ENCODE measurements at places on chromosomes 1 and 21.

GRCh38 chr1:27990920-27991537, 31.3 kb downstream of the XKR8 start:
- no peak for DNase-seq

- DNase-seq = no peak
Measured at GRCh38 chr1:27970401-27970800, 10.6 kb downstream of the XKR8 start.

DNA sequence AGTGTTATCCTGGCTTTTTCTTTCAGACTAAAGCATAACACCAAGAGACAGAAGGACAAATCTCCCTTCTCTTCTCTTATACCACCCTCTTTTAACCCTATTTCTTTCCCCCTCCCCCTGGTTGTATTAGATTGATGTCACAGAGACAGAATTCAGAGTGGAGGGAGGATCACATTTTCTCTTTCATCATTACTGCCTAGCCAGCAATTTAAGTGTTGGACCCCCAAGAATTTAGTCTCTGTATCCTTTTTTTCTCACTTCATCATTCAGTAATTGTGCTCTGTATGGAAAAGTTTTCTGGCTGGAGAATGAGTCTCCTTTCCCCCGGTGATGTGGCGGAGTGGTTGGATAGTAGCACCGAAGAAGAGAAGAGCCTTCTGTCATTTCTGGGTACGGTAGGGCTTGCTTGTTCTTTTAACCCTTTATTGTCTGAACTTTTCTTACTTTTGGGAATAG, 124.8 kb downstream of the CLEC20A start:
- DNase-seq = no peak

DNA sequence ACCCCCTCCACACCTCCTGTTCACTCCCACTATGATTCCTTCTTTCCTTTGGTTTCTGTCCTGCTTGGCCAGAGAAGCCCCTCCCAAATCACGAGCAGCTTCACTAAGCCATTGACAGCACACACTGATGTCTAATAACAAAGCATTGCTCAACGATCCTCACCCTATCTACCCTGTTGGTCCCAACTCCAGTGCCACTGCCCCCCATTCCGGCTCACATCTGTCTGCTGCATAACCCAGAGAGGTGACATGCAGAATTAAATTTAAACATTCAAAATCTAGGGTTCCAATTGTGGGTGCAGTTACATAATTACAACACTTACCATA, 236.9 kb downstream of the TTLL7 start:
- no peak for DNase-seq

DNA sequence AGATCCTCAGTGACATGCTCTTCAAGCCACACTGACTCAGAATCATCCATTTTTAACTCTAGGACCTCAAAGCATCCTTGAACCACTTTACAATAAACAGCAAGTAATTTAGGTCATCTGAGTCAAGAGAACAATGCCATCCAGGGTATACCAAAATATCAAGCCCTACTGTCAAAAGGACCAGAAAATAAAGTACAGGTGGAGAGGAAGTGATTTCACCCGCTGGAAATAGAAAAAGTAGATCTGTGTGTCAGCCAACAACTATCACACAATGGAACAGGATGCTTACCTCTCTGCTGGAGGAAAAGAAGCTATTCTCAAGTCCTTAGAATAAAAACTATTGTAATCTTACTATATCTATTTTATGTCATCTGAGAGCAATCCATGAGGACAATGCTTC, 37.0 kb downstream of the RERE start:
- no peak for DNase-seq

- DNase-seq = no peak
Measured at GRCh38 chr1:203135636-203136305, 8.2 kb downstream of the ADORA1 start.

- DNase-seq = no peak
Measured at GRCh38 chr1:42979896-42980800, 21.5 kb upstream of the SLC2A1 start.

GRCh38 chr21:42195378-42196031, 23.4 kb upstream of the ABCG1 start:
- DNase-seq = no peak
